Astrocyte of the cerebellum (primary cell): ENCODE measurements at places on chromosomes 1 and 21.

GRCh38 chr21:37455504-37455911, 88.9 kb downstream of the DYRK1A start:
- no peak for DNase-seq

DNA sequence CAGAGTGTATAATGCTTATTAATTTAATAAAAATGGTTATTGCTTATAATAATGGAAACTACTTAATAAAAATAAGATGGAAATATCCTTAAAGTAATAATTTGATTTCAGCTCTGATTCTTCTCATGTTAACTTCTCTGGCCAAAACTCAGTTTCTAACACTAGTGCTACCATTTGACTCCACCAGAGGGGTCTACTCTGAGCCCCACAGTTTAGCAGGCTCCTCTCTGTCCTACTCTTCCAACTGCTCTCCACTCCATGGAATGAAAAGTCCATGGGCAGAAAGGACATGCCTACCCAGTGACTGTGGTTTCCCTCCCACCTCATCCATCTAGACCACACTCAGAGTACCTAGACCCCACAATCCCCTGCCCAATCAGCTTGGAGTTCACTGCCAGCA, 489.1 kb upstream of the CAMK1G start:
- DNase-seq, result no peak

DNA sequence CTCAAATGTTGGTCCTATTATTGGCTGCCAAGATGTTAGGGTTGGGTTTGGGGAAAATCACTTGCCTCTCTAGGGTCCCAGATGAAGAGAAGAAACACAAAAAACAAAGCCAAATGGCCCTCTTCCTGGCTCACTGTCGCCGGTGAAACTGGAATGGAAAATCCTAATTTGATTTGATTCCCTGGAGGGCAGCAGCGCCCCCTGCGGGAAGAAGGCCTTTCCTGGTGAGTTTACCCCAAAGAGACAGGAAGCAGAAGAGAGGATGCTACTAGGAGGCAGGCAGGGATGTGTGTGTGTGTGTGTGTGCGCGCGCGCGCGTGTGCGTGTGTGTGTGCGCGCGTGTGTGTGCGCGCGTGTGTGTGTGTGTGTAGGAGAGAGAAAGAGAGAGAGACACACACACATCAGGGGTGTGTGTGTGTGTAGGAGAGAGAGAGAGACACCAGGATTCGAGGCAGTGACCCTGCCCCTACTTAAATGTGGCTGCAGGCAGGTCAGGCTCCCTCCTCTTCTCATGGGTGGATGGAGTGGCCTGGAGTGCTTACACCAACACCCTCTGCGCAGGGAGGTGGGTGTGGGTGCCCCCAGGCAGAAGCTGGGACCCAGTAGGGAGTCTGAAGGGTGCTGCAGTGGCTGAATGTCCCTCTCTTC, 3.1 kb upstream of the SELENON start:
- peak; percentile 50 for DNase-seq

DNA sequence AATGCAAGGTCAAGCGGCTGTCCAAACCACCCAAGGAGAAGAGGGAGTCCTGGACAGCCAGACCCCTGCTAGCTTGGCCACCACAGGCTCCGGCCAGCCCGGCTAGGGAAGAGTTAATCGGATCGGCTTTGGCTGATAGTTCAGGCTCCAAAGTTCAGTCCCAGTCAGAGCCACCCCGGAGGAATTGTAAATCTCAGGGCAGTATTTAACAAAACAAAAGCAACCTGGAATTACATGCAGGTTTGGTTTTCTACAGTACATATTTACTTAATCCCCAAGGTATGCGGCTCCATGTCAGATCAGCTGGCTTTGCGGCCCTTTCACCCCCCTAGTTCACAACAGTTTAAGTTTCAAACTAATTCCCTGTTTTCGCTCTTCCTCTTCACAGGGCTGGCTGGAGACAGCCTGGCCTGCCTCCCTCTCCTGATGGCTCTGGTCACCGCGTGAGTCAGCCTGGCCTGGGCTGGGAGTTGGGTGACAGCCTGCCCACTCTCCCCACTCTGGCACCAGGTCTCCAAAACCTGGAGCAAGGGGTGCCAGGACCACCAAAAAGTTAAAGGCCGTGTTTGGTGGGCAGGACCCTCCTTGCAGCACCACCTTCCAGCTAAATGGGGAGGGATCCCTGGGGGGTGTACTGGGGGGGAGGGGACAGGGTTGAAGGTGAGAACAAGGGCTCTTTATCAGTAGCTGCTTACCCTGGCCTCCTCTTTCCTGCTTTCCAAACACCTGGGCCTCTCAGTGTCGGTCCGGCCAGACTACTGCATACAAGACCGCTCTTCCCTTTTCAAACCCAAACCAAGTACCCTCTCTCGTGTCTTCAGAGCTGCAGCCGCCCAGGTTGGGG, 1.9 kb downstream of the DHRS3 start:
- no peak for DNase-seq

GRCh38 chr1:209370241-209370995, 213.1 kb upstream of the CAMK1G start:
- no peak for DNase-seq

DNA sequence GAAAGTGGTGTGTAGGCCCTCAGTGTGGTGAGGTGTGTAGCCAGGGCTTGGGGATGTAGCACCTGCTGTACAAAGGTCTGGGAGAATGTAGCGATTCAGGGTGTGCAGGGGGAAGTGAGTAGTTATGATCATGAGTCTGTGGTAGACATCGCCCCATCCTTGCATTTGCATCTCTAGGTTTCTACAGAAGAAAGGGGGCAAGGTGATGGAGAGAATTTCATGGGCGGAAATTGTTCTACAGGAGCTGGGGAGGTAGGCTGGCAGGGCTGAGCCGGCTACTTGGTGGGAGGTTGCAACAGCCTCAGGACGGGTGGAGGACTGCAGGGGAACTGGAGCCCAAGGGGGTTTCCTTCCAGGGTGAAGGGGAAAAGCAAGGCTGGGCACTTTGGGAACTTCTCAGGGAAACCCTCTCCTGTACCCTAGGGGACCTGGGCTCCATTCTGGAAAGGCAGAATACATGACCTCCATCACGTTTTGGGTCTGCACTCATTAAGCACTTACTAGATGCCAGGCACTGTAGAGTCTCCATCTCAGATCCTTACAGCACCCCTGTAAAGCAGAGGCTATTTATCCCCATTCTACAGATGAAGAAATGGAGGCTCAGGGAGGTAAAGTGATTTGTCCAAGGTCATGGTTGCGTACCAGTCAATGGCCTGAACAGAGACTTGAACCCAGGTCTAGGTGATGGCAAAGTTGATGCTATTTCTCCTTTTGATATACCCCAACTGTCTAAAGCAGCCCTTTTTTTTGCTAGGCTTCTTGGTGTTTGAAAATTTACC, 14.5 kb upstream of the TNFRSF1B start:
- DNase-seq, result no peak

- no peak for DNase-seq
Measured at GRCh38 chr1:159556931-159557369, 21.1 kb upstream of the OR10J5 start.

- DNase-seq, result no peak
Measured at GRCh38 chr21:45256912-45257672, 30.6 kb downstream of the POFUT2 start.

DNA sequence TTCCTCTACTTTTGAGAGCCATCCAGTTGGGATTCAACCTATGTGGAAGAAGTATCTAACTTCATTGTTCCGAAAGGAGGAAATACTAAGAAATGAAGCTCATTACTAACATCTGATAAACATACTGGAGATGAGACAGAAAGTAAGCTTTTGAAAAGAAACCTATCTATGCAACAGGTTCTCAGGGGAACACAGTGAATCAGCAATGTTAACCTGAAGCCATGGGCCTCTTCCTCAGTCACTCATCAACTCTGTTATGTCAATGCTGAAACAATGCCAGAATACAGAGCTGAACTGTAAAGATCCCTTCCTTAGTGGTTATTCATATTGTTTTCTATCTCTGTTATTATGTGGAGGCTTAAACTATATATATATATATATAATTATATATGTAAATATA, 55.5 kb upstream of the ESRRG start:
- no peak for DNase-seq

DNA sequence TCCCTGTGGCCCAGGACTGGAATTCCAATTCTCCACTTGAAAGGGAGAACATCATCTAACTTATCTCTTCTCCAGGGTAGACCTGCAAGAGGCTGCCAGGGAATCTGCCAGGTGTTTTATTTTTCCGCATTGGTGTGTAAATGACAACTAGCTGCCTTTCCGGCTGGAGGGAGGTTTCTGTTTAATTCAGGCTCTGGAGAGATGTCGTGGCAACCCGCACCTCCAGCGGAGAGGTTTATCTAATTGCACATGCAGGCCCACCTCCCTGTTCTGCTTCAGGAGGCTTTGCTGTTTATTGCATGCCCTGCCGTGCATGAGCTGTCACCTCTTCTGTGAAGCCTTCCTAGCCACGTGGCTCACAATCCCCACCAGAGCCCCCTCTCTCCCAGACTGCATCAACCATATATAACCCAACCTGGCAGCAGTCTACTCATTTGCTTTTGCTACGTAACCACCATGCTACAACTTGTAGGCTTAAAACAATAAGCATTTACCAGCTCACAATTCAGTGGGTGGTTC, 151.6 kb downstream of the C1orf94 start:
- DNase-seq, result no peak

DNA sequence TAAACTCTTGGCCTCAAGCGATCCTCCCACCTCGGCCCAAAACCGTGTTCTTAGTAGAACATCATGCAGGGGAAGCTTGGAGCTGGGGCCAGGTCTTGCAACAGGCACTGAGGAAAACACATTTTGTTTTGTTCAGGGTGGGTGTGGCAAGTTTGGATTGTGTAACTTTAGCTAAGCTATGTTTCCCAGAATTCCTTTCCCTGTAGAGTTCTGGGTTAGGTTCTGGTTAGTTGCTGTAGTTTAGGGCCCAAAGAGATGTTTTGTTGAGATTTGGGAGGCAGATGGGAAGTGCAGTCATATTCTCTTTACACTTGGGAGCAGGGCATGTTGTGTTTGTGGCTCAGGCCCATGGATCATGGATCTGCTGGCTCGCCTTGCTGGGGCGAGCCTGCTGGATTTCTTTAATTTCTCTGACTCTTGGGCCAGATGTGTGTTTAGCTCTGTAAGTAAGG, 24.0 kb downstream of the PLA2G5 start:
- no peak for DNase-seq

DNA sequence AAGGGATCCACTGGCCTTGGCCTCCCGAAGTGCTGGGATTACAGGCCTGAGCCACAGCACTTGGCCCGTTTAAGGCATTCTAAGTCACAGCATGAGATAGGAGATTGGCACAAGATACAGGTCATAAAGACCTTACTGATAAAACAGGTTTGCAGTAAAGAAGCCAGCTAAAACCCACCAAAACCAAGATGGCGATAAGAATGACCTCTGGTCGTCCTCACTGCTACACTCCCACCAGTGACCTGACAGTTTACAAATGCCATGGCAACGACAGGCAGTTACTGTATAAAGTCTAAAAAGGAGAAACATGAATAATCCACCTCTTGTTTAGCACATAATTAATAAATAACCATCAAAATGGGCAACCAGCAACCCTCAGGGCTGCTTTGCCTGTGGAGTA, 33.3 kb upstream of the RCC2 start:
- no peak for DNase-seq

- no peak for DNase-seq
Measured at GRCh38 chr1:180542113-180542837, 16.5 kb upstream of the OVAAL start.

DNA sequence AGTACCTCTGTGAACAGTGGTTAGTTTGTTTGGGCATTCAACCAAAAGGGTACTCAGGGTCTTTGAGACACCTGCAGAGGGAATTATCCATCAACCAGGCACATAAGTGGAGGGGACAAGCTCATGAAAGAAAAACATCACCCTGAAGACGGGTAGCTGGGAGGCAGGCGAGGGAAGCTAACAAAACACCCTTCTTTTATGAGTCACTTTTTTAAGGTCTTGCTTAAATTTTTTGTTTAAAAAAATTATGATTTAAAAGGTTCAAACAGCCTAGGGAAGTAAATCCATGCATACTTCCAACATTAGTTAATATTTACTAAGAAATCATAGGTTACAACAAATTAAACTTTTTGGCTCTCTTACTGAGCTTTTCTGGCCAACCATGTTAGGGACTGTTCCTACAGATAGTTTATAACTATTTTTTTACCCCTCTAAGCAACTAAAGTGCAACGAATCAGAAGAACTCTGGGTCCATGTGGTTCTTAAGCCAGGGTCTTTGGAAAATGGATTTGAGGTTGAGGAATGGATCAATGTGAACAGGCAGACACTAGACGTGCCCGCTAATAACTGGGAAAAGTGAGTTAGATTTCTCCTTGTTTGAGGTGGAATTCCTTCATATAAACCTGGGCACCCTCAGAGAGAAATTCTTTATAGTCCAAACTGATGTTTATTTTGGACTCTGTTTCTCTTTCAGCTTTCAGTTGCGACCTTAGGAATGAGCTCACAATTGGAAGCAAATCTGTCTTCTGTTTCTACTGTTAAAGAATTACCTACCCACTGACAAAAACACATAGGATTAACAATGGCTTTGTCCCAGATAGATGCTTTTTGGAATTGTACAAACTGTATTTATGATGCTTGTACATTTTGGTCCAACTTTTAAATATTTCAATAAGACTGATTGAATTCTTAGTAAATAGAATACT, 123.0 kb downstream of the LYPLAL1 start:
- DNase-seq, result no peak

- DNase-seq, result no peak
Measured at GRCh38 chr1:2528611-2528965, 1.5 kb downstream of the HES5 start.

- no peak for DNase-seq
Measured at GRCh38 chr1:236692128-236692527, 5.8 kb downstream of the ACTN2 start.

DNA sequence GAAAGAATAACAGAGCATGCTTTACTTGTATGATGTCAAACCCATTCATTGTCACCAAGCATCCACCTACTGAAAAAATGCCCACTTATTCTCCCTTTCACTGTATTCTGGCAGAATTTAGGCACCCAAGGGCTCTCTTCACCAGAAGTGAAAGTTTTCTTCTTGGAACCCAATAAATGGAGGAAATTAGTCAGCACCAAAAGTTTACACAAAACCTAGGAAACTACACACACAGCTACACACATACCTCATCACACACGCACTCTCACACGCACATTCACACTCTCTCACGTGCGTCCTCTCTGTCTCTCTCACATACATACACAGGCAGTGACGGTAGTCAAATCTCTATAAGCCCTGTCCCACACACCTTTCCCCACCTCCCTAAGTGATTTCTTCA, 37.6 kb downstream of the MCOLN2 start:
- DNase-seq, result no peak

DNA sequence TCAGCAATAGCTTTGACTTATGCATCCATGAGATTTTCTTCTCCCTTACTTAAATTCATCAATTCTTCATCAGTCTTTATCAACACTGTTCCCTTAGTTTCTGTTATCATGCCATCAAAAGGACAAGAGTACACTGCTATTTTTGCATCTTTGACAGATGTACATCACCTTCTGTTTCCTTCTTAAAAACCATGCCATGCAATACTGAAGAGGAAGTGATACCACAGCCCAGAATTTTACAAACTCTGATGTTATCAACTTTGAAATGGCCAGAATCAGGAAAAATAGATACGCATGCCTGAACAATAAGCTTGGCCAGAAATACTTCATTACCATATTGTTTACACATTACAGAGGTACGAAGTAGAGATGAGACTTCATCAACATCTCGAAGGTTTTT, 21.1 kb downstream of the FMO5 start:
- DNase-seq, result no peak

- no peak for DNase-seq
Measured at GRCh38 chr1:115557715-115558114, 84.1 kb upstream of the VANGL1 start.

GRCh38 chr1:15526021-15526489, 593 bp upstream of the DNAJC16 start:
- DNase-seq, result no peak

- no peak for DNase-seq
Measured at GRCh38 chr21:35266546-35266945, 217.4 kb upstream of the RUNX1 start.

- DNase-seq, result no peak
Measured at GRCh38 chr1:102799496-102799895, 308.8 kb downstream of the COL11A1 start.
